ENCODE measurements at places on chromosomes 1 and 21.

DNA sequence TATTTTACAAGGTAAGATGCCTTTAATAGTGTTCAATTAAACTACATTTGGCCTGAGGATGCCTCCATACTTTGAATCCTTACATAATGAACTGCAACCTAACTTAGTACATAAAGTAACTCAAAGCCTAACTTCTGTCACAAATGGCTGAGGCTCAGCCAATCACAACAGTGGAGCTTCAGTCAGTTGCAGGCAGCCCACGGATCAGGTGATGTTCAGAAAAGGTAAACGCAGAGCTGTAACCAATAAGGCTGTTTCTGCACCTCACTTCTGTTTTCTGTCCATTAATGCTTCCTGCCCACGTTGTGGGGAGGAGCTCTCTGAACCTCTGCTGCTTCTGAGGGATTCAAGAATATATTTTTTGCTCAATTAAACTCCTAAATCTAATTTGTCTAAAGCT is 94.8 kb upstream of the KIAA0040 start:
- DNase-seq, result no peak

DNA sequence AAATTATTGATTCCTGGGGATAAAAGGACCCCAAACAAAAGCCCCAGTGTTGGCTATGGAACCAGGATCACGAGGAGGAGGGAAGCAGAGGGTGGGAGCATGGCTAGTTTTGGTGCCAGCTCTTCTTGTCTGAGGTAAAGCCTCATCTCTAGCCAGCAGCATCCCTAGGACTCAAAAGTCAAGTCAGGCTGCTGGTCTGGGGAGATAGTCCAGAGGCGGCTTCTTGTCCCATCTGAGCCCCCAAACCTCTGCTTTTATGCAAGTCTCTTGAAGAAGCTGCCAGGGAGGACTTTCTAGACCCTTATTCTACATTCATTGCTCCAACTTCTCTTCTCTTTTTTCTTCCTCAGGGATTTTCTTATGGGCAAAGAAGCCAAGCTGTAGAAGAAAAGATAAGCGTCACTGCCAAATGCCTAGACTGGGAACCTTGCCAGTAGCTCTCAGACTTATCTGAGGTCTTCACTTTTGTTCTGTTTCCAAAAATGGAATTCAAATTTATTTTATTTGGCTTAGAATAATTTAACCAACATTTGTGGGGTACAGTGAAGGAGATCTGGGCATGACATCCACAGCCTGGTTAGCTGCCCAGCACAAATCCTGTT is 6.9 kb upstream of the ANKRD35 start:
- DNase-seq, result peak; percentile 87

GRCh38 chr1:93595743-93596142 is 85.9 kb downstream of the BCAR3 start:
- DNase-seq, result no peak

GRCh38 chr1:46223472-46223943 is 20.4 kb downstream of the LURAP1 start:
- peak; percentile 94 for DNase-seq

- no peak for DNase-seq
These were observed 74.5 kb downstream of the FOXJ3 start for GRCh38 chr1:42260376-42261070.
